ENCODE measurements at places on chromosomes 4 and X. TPM values are rescaled to one million over a fixed set of nuclear protein-coding genes. Genes with fewer than 3 reads are reported as not detected.

Gene GPAT3
- total RNA-seq: 5.3 TPM

DNA sequence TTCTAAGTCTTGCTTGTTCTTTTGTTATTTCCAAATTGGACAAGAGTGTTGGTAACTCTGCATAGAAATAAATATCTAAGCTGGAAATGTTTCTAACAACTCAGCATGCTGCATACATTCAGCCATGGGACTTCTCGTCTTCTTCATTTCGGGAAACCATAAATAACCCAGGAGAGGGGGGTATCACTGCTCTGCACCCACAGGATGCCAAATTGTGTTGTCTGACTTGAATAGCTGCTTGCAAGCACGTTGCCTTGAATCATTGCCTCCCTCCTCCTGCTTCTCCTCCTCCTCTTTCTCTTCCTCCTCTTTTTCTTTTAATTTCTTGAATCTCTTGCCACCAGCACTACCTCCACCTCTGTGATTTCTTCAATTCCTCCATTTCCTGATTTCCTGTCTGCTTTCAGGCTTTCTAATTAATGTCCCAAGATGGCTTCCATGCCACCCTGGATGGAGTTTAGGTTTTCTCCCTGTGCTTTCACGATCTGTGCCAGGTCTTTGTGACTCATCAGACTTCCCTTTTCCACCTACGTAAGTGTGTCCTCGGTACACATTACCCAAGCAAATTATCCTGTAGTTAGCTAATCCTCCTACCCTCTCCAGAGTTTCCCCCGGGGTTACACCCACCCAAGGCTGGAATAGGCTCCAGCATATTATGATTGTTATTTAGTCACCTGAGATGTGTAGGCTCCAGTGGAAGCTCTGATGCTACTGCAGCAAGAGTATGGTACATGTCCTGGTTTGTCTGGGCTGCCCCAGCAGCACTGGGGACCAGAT lies 122.6 kb upstream of the VCX3B start:
- H3K27me3 ChIP-seq: no peaks in the 10 kb centered on the region
- no peak for DNase-seq
- H3K27ac ChIP-seq: no peak overlapping the region
- no peaks in the 10 kb centered on the region for H3K4me1 ChIP-seq
- H3K4me3 ChIP-seq: no peak overlapping the region

- no peaks in the 10 kb centered on the region for H3K4me1 ChIP-seq
- no peaks in the 10 kb centered on the region for H3K27me3 ChIP-seq
- H3K27ac ChIP-seq: no peak overlapping the region
- no peaks in the 10 kb centered on the region for H3K36me3 ChIP-seq
- no peak overlapping the region for H3K4me3 ChIP-seq
These were observed 919.2 kb downstream of the STIM2 start for GRCh38 chr4:27779827-27780226.

DNA sequence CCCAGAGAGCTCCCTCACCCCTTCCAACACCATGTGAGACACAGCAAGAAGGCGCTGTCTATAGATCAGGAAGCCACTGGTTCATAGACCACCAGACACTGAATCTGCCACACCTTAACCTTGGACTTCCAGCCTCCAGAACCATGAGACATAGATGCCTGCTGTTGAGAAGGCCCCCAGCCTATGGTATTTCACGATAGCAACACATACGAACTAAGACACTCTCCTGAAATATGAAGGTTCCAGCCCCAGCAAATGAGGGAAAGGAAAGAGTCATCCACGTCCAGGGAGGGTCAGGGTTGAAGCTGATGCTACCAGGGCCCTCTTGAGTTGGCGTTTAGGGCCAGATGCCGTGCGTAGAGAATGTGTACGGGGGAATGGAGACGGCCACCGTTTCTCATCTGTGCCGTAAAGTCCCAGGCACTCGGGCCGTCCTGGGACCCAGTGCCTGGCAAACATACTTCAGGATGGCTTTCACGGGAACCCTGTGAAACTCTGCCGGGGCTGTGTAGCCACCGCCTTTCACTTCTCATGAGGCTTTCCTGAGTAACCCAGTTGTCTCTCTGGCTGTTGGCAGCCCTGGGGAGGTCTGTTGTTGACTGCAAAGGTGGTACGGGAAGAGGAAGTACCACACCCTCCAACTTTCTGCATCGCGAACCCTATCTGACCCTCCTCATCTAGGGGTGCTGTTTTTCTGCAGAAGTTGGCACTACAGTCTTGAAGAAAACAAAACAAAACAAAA lies 17.7 kb upstream of the P2RY8 start:
- no peaks in the 10 kb centered on the region for H3K4me1 ChIP-seq
- H3K27ac ChIP-seq: no peak overlapping the region
- H3K27me3 ChIP-seq: no peaks in the 10 kb centered on the region
- no peak overlapping the region for H3K4me3 ChIP-seq

- peak overlapping the region; percentile 42 for H3K4me3 ChIP-seq
- DNase-seq: peak; percentile 56
- H3K27me3 ChIP-seq: no peaks in the 10 kb centered on the region
- H3K27ac ChIP-seq: peak overlapping the region; percentile 78
These were observed 99.0 kb upstream of the MAML3 start for GRCh38 chr4:140252742-140253555.

Gene CTAG2
- 27.1 TPM for total RNA-seq

DNA sequence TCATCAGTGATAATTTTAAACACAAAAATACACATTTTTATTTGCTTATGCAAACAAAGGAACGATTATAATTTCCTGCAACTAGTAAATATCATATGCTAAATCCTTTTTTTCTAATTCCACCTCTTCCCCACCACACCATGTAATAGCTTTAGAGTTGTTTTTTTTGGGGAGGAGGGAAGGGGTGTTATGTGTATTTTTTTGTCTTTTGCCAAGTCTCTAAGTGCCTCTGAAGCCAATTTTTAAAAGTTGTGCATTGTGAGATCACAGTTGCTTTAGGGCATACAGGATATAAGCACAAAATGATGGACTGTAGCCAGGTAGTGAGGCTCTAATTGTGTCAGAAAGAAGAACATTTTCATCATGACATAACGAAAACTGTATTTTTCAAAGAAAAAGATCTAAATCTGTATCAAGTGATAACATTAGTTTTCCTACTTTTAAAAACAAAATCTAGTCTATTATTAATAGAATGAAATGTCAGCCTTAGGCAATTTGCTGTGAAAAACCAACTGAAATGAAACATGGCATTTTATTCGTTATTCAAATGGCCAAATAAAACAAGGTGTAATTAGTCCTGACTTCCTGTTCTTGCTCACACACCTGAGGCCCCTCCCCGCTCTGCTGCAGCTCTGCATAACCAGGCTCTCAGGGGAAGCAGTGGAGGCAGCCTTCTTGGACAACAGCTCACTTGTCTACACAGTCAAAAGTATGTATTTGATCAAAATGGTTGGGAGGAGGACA lies 157.4 kb downstream of the PALLD start:
- 0 out of 2 replicates have a peak, but pooled peaks cover 4% of the 10 kb centered on the region for H3K27me3 ChIP-seq
- no peak overlapping the region for H3K4me3 ChIP-seq
- peaks cover 5% of the 10 kb centered on the region for H3K4me1 ChIP-seq
- no peak for DNase-seq
- H3K36me3 ChIP-seq: no peaks in the 10 kb centered on the region

GRCh38 chr4:41236032-41236431 lies 20.7 kb upstream of the UCHL1 start:
- H3K36me3 ChIP-seq: no peaks in the 10 kb centered on the region
- no peak overlapping the region for H3K27ac ChIP-seq
- no peaks in the 10 kb centered on the region for H3K4me1 ChIP-seq
- no peak overlapping the region for H3K4me3 ChIP-seq
- no peak for DNase-seq

GRCh38 chr4:152572417-152573086 lies 36.7 kb upstream of the FBXW7 start:
- H3K36me3 ChIP-seq: no peaks in the 10 kb centered on the region
- no peak overlapping the region for H3K27ac ChIP-seq
- DNase-seq: peak; percentile 70
- H3K27me3 ChIP-seq: peaks cover 1% of the 10 kb centered on the region
- no peaks in the 10 kb centered on the region for H3K4me1 ChIP-seq

- DNase-seq: no peak
- H3K27ac ChIP-seq: no peak overlapping the region
- H3K36me3 ChIP-seq: peaks cover 21% of the 10 kb centered on the region
- no peaks in the 10 kb centered on the region for H3K4me1 ChIP-seq
These were observed 80.8 kb upstream of the TLR2 start for GRCh38 chr4:153603258-153603657.

GRCh38 chr4:15130441-15130840 lies 128.2 kb downstream of the CPEB2 start:
- DNase-seq: no peak
- H3K27me3 ChIP-seq: no peaks in the 10 kb centered on the region
- H3K4me1 ChIP-seq: no peaks in the 10 kb centered on the region
- H3K4me3 ChIP-seq: no peak overlapping the region
- no peak overlapping the region for H3K27ac ChIP-seq

Gene DCX
- total RNA-seq: not detected

Gene CHRNA9
- total RNA-seq: not detected

GRCh38 chr4:40178672-40179071 lies 18.2 kb upstream of the RHOH start:
- H3K36me3 ChIP-seq: no peaks in the 10 kb centered on the region
- no peak overlapping the region for H3K4me3 ChIP-seq
- no peaks in the 10 kb centered on the region for H3K4me1 ChIP-seq
- no peaks in the 10 kb centered on the region for H3K27me3 ChIP-seq

DNA sequence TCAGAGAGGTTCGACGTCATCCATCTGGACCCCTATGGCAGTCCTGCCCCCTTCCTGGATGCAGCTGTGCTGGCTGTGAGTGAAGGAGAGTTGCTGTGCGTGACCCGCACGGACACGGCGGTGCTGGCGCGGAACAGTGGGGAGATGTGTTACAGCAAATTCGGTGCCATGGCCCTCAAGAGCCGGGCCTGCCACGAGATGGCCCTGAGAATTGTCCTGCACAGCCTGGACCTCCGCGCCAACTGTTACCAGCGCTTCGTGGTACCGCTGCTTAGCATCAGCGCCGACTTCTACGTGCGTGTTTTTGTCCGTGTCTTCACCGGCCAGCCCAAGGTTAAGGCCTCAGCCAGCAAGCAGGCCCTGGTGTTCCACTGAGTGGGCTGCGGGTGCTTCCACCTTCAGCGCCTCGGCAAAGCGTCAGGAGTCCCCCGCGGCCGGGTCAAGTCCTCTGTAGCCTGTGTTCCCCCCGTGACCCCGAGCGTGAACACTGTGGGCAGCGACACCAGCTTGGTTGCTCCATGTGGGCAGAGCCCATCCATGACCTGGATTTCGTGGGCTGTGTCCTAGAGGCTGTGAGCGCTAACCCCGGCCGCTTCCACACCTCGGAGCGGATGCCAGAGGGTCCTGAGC lies 186.7 kb upstream of the SLITRK2 start:
- no peaks in the 10 kb centered on the region for H3K27me3 ChIP-seq
- no peak overlapping the region for H3K27ac ChIP-seq
- no peak overlapping the region for H3K4me3 ChIP-seq
- no peak for DNase-seq

Gene TCEAL7
- 16.1 TPM for total RNA-seq

- DNase-seq: no peak
- no peaks in the 10 kb centered on the region for H3K27me3 ChIP-seq
- H3K4me1 ChIP-seq: no peaks in the 10 kb centered on the region
- H3K36me3 ChIP-seq: peaks cover 30% of the 10 kb centered on the region
These were observed 14.6 kb downstream of the RBBP7 start for GRCh38 chrX:16855363-16856075.

DNA sequence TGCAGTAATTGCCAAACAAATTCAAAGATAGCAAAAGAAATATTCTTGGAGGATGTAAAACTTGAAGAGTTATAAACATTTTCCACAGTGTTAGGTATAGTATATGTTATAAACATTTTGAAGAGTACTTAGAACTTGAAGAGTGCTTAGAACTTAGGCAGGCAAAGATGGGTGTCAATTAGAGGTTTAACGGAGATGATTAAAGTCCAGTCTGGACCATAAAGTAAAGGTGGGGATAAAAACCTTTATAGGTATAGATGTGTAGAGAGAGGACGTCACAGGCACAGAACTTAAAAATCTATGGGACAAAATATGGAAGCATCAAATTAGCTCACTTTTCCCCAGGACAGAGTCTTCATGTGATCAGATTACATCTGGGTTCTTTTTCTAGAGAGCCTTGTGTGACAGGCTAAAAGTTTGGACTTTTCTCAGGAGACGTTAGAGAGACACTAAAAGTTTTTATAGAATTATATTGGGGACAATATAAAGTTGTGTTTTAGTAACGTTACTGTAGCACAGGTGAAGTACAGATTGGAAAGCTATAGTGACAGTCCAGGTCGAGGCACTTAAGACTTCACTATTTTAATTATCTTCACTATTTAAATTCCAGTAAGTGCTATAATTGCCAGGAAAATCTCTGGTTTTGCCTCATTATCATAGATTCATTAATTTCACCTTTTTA lies 13.3 kb upstream of the MAD2L1 start:
- no peaks in the 10 kb centered on the region for H3K36me3 ChIP-seq
- no peak overlapping the region for H3K4me3 ChIP-seq
- H3K27ac ChIP-seq: no peak overlapping the region
- H3K27me3 ChIP-seq: no peaks in the 10 kb centered on the region
- H3K4me1 ChIP-seq: no peaks in the 10 kb centered on the region

Gene MAGEC1
- total RNA-seq: not detected

DNA sequence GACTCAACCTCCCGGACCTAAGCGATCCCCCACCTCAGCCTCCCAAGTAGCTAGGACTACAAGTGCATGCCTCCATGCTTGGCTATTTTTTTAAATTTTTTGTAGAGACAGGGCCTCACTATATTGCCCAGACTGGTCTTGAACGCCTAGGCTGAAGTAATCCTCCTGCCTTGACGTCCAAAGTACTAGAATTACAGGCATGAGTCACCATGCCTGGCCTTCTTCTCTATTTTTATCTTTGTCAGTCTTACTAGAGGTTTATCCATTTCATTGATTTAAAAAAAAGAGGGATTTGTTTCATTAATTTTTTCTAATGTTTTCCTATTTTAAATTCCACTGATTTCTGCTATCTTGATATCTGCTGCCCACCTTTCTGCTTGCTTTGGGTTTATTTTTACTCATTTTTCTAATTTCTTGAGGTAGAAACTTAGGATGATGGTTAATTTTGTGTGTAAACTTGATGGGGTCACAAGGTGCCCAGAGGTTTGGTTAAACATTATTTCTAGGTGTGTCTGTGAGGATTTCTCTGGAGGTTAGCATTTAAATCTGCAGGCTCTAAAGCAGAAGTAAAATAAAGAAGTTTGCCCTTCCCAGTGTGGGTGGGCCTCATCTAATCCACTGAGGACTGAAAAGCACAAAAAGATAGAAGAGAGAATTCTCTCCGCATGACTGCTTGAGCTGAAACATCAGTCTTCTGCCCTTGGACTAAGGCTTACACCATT lies 116.2 kb upstream of the DCLK2 start:
- no peaks in the 10 kb centered on the region for H3K27me3 ChIP-seq
- no peak overlapping the region for H3K27ac ChIP-seq
- H3K36me3 ChIP-seq: no peaks in the 10 kb centered on the region
- peaks cover 4% of the 10 kb centered on the region for H3K4me1 ChIP-seq
- H3K4me3 ChIP-seq: no peak overlapping the region

Gene NSG1
- 0.56 TPM for total RNA-seq

- DNase-seq: no peak
- no peaks in the 10 kb centered on the region for H3K36me3 ChIP-seq
- no peak overlapping the region for H3K4me3 ChIP-seq
- no peaks in the 10 kb centered on the region for H3K4me1 ChIP-seq
- no peak overlapping the region for H3K27ac ChIP-seq
- H3K27me3 ChIP-seq: peaks cover 6% of the 10 kb centered on the region
These were observed 77.1 kb upstream of the LSM6 start for GRCh38 chr4:146098397-146098796.
